ENCODE measurements at places on chromosomes 5 and 9.

- no peak for DNase-seq
Observed at GRCh38 chr5:79493596-79494345, 20.2 kb downstream of the HOMER1 start.

GRCh38 chr5:66987126-66987525, 209.5 kb downstream of the CD180 start:
- no peak for DNase-seq

DNA sequence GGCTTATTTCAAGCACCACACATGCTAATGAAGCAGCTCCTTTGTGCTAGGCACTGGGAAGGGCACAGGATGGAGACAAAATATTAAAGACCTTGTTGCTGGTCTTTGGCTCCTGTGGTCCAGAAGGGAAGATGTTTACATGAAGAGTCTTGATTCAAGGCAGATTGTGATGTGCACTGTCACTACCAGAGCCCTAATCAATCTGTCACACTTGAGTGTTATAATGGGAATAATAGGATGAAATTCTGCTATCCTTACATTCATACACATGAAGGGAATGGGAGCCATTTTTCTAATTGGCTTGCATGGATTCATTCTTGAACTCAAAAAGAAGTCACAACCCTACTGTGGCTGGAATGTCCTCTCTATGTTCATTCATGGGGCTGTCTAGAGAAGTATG, 203.0 kb downstream of the SEC61B start:
- DNase-seq: no peak

GRCh38 chr5:118447350-118447749, 541.0 kb downstream of the DTWD2 start:
- DNase-seq: no peak

- DNase-seq: no peak
Observed at GRCh38 chr5:158908425-158909220, 191.1 kb downstream of the EBF1 start.

- DNase-seq: no peak
Observed at GRCh38 chr5:124738681-124739633, 7.5 kb downstream of the ZNF608 start.

- no peak for DNase-seq
Observed at GRCh38 chr9:33443047-33443446, 4.3 kb downstream of the AQP3 start.

GRCh38 chr9:126531591-126531990, 82.1 kb upstream of the LMX1B start:
- DNase-seq: no peak

DNA sequence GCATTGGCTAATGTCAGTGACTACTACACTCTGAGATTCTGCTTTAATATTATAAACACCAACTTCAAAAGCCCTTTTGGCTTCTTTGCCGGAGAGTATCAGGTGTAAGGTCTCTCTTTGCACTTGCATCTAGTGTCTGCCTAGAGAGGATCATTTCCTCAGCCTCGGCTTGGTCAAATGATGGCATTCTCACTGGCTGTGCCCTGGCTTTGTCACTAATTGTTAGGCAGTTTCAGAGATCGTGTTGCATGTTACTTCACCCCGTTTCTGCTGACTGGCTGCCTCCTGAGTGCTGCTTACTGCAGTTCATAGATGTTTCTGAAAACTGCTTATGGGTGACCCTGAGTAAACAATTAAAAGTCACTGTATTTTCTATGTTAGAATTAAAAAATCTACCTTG, 48.8 kb downstream of the SLC1A3 start:
- no peak for DNase-seq

- DNase-seq: peak; percentile 30
Observed at GRCh38 chr9:123642291-123643278, 286.6 kb downstream of the CRB2 start.

GRCh38 chr5:53006911-53007890, 18.0 kb downstream of the ITGA2 start:
- no peak for DNase-seq

GRCh38 chr5:38381361-38381760, 123.0 kb downstream of the EGFLAM start:
- no peak for DNase-seq
